ENCODE measurements at places on chromosomes 1 and 21. TPM values are rescaled to one million over a fixed set of nuclear protein-coding genes. Genes with fewer than 3 reads are reported as not detected.

HTR6 gene
- total RNA-seq: not detected

SDC3 gene
- 101 TPM for total RNA-seq

ZNF593OS gene
- not detected for total RNA-seq

KRTAP19-1 gene
- not detected for total RNA-seq

FAM72C gene
- total RNA-seq: not detected

TRIM63 gene
- 0.42 TPM for total RNA-seq

CFHR4 gene
- total RNA-seq: not detected

HEYL gene
- total RNA-seq: 8.8 TPM

Data from esophagus muscularis mucosa (tissue), 4 donors.